Stimulated activated CD4-positive, alpha-beta T cell treated with anti-CD3 and anti-CD28 coated beads, Interleukin-4, amount 100 ng/mL, for 4 hours (primary cell): ENCODE measurements at places on chromosomes 5 and 9.

GRCh38 chr9:82499337-82499736 is 510.8 kb downstream of the SPATA31D1 start:
- DNase-seq = no peak

DNA sequence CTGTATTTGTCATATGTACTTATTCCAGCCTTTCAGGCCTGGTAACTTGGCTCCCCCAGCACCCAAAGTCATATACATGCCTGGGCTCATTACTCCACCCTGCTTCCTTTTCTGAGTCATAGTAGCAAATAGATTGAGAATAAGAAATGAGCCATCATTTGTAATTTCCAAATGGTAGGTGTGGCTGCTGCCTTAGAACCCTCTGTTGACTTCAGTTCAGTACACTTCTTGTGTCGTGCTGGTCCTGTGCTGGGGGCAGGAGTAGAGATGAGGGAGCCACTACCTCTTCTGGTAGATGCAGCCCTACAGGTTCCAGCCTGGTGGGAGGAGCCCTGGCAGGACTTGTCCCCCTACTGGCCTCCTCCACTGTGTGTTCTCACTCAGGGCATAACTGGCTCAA is 11.1 kb downstream of the GM2A start:
- DNase-seq = no peak

- DNase-seq = no peak
Measured at GRCh38 chr5:59300930-59301329, 592.6 kb downstream of the PDE4D start.

- DNase-seq = no peak
Measured at GRCh38 chr9:19485193-19485592, 76.4 kb downstream of the ACER2 start.

DNA sequence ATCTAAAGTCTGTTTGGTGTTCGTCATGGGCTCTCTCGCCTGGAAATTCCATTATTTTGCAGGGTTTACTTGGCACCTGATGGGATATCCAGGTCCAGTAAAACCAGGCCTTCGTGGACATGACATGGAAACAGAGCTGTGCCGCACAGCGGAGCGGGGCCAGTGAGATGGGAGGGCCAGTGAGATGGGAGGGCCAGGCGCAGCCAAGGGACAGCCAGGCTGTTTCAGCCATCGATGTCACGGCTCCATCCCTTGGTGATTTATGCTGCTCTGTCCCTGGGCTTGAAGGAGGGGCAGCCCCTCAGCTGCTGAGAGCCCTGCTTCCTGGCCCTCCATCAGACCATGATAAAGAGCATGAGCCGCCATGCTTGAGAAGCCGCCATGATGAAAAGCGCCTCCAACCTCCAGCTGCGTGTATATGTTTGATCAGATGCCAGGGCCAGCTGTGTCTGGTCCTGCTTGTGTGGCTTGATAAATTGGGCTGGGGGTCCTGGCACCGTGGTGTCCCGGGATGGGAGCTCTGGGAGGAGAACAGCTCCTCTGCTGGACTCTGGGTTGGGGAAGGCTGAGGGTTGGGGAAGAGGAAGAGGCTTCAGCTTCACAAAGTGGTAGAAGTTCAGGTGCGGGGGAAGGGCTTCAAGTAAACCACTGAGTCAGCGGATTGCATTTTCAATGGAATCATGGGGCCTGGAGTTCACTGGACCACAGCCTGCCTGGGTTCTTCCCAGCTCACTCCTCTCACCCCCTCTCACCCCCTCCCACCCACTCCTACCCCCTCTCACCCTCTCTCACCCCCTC is 6.1 kb upstream of the COL5A1 start:
- no peak for DNase-seq

DNA sequence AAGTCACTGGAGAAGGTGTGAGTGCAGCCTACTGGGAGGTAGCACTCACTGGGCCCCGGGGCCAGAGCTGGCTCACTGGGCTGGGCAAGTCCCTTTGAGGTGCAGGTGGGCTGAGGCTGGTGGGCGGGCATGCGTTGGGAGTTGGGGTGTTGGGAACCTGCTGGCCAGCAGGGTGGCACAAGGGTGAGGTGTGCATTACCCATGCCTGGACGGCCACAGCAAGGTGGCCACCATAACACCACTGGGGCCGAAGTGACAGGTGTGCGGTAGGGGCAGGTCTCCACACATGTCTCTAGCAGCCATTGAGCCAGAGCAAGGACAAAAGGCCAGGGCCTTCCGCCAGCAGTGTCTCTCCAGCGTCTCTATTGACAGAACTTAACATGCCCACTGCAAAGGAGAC is 22.6 kb downstream of the PRRT1B start:
- no peak for DNase-seq

DNA sequence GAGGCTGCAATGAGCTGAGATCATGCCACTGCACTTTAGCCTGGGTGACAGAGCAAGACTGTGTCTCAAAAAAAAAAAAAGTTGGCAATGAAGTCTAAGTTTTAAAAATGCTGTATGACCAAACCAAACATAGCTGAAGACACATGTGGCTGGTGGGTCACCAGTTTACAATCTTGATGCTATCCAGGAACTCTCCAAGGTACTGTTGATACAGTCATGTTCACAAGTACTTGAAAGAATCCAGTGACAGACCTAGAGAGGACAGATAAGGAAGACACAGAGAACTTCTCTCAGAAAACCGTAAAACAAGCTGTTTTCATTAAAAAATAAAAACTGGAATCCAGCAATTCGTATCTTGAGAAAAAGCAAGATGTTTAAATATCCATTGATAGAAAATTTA is 95.7 kb downstream of the ACTBL2 start:
- DNase-seq = no peak

DNA sequence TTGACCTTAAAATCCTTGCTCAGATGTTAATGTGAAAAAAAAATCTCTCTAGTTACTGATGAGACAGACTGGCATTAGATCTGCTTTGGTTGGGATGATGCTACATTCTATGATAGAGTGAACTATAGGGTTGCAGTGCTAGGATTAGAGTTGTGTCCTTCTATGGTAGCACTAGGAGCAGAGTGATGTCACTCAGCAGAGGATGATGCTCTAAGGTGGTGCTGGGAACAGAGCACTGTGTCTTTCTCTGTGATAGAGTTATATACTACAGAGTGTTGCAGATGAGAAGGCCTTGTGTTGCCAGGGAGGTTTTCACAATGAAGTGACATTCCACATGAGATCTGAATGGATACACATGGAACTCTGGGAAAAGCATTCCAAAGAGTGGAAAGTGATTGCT is 462.3 kb downstream of the CDH12 start:
- no peak for DNase-seq

- DNase-seq = no peak
Measured at GRCh38 chr5:1068204-1068894, 43.5 kb downstream of the SLC12A7 start.

DNA sequence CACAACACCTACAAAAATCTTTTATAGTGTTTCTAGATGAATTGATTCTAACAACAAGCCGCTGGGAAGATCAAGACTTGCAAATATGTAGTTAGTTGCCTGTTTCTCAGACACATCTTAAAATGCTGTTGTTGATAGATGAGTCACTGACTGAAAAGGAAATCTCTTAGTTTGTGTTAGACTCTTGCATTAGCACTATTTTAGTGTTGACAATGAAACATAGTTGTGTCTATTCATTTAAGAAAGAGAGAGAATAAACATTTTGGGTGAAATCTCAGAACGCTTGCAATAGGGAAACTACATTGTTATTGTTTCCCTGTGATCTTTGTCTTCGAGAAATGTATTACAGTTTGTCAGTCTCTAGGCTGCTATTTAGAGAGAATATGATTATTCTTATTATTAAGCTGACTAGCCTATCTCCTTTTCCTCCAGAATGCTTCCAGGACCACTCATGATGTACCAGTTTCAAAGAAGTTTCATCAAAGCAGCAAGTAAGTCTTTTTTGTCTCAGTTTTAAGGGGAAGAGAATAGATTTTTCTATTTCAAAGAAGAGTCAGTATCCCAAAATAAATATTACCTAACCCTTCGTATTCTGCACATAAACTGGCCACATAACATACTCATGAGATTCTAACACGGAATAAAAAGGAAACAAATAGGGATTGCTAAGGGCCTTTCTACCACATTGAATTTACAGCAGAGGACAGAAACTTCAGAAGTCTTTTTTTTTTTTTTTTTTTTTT is 285.6 kb downstream of the ARHGAP26 start:
- DNase-seq = no peak

GRCh38 chr5:135107986-135108385 is 74.0 kb upstream of the PITX1 start:
- no peak for DNase-seq

GRCh38 chr5:157581901-157582300 is 6.3 kb upstream of the ADAM19 start:
- no peak for DNase-seq
